ENCODE measurements at places on chromosomes 12 and 14.

- DNase-seq: no peak
Measured at GRCh38 chr12:105204916-105205315, 31.1 kb downstream of the APPL2 start.

DNA sequence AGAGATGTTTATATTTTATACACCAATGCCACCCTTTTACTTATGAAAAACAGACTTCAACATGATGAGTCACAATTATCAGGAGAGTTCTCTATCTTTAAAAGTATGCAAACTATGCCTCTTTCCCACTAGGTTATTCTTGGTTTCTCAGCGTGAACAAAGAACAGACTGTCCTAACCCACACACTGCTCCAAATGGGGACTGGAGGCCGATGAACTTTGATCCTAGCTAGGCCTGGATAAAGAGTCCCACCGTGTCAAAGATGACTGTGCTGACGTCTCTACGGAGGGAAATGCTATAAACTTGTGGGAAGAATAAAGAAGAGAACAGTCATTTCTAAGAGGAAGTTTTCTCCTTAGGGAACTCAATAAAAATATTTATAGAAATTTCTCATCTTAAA, 160.1 kb downstream of the EPS8 start:
- DNase-seq: peak; percentile 96

- DNase-seq: no peak
Measured at GRCh38 chr12:116476227-116476822, 82.9 kb upstream of the MAP1LC3B2 start.

DNA sequence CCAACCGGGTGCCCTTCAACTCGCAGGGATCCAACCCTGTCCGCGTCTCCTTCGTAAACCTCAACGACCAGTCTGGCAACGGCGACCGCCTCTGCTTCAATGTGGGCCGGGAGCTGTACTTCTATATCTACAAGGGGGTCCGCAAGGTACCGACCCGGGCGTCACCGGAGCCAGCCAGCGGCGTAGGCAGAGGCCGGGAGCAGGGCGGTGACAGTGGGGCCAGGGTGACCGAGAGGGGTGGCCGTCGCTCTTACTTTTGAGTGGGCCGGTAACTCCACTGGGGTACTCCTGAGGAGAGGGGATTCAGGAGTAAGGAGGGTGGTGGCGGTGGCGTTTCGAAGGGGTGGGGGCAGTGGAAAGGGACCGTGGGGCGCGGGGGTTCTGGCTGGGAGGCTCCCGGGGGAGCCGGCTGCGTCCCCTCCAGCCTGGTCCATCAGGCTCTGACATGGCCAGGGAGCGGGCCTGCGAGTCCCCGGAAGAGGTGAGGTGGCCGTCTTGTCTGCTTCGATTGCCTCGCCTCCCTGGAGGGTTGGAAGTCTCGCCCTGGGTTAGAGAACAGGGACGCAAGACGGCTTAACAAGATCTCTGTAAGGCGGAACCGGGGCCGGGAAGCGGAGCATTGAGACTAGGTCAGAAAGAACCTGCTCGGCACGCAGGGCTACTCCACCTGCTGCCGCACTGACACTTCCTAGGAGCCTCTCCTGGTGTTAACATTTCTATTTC, 491 bp downstream of the WDR20 start:
- no peak for DNase-seq

DNA sequence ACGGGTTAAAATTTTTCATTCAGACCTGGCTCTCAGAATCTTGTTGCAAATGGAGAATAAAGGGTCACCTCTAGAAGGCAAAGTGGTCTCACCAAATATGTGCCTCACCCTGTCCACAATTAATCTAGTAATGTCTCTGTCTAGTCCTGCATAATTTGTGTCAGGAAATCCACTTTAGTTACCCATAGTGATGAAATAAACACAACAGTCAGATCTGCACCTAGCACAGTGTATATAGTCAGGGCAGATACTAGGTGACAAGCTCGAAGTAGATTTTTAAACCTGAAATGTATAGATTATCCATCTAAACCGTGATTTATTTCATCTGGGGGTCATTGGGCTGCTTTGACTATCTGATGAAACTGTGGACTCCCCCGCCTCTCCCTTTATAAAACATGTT, 15.9 kb upstream of the FLVCR2 start:
- no peak for DNase-seq

DNA sequence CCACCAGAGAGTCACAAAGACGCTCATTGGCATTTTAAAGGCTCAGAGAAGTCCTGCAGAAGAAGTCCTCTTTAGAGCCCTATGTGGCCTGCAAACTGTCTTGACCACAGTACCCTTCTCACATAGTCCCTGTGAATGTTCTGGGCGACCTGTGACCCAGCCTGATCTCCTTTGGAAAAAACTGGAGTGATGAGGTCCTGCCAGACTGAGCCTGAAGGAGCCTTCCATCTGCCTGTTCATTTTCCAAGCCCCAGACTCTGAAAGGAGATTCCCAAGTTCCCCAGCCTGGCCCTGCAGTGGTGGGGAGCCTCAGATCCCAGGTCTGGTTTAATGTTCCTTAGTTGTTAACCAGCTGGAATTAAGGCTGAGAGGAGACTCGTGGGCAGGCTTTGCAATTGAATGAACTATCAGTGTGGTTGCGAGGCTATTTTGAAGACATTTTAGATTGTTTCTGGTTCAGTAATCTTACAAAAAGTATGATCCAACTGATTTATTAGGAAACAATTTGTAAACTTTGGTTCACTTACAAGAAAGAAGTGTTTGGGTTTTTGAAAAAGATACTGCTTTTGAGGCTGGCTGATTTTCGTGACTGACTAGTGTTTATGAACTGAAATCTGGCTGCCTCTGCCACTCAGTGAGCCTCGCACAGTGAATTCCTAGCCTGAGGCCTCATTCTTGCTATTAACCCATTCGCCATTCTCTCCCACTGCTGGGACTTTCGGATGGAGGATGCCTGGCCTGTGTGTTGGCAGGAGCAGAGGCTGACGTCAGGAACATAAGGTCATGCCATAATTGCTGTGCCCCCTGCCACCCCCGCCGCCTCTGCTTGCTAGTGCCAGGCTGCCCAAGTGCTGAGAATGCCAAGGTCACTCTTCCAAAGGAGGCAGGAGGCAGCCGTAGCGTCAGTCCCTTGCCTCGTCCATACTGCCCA, 249.0 kb downstream of the CACNA1C start:
- no peak for DNase-seq

DNA sequence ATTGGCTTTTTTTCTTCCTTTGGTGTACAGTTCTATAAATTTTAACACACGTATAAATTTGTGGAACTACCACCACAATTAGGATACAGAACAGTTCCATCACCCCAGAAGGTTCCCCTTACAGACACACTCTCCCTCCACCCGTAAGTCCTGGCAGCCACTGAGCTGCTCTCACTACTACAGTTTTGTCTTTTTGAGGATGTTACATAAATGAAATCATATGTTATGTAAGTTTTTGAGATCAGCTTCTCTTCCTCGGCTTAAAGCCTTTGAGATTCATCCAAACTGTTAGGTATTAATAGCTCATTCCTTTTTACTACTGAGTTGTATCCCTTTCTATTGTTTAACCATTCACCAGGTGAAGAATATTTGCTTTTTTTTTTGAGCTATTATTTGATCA, 74.3 kb upstream of the SLC24A4 start:
- no peak for DNase-seq

- no peak for DNase-seq
Measured at GRCh38 chr14:101225157-101226152, 321.9 kb upstream of the RTL1 start.

GRCh38 chr12:123971770-123972456, 718 bp downstream of the CCDC92 start:
- DNase-seq: no peak

GRCh38 chr12:24795699-24796347, 153.1 kb downstream of the BCAT1 start:
- DNase-seq: no peak

DNA sequence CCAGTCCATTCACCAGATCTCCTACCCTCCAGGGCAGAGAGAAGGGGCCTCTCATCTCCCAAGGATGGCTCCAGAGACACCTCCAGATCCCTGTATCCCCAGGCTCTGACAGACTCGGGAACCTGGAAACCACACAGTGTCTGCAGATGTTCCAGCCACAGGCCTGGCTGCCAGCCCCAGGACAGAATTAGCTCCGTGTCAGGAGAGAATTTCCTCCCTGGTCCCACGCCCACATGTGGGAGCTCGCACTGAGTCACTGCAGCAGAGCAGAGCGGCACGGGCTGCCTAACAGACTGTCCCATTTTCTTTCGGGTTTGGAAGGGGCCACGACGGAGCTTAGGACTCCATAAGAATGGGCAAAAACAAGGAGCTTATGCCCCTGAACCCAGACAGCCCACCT, 33.6 kb downstream of the CMKLR1 start:
- DNase-seq: peak; percentile 85

DNA sequence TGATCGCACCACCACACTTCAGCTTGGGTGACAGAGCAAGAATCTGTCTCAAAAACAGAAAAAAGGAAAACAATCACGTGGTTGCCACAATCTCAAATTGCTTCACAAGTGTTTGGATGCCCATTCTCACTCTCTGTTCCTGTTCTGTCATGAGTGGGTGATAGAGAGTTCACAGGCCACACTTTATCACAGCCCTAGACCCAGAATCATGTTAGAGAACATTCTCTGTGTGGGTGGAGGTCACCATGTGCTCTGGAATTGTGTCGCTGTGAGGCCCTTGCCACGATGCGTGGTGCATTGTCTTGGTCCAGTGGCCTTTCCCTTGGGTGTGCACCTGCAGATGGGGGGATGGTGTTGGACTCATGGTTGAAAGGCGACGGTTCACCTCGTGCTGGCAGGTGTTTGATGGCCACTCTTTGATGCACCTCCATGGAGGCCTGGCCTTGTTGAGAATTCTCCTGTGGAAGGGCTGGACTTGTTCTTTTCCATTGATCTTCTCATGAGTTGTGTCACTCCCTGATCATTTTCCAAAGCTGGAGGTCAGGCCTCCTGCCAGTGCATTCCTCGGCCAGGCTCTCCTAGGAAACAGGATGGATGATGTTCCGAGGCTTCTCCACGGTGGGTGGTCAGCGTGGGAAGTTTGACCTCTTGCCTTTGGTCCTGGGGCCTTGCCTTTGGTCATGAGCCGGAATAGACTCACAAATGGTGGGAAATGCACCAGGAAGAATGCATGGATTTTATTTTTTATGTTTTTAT, 91.9 kb downstream of the SLC24A4 start:
- DNase-seq: no peak

DNA sequence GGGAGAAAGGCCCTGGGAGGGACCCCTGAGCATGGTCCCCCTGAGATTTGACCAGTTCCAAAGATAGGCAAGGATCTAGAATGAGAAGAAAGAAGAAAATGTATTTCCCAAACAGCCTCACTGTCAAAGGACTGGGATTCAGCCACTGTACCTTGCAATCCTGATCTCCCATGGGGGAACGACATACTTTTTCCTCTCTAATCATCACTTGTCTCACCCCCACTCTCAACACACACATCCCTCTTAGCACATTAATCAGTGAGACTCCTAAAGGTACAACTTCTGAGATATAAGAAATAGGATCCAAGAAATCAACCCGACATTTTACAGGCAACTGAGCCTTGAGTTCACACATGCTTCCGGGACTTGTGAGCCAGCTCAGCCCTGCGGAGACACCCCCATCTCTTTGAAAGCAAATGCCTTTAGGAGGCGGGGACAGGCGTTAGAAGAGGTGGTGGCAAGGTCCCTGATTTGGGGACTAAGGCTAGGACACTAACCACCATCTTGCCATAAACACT, 1.4 kb downstream of the MAP3K9 start:
- no peak for DNase-seq

DNA sequence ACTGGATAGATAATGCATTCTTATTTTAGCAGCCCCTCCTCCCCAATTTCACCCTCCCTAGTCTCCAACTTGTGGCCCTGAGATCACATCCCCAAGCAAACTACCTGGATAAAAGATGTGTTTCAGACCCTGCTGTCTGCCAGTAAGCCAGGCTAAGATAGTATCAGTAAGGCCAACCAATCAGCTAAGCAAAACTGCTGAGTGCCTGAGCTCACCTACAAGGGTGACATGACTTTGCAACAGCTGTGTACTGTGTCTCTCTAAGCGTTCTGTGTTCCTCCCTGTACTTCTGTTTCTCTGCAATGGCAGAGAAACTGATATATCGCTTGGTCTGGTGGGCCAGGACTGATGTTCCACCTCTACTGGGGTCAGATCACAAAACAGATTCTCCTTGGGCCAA, 224.9 kb downstream of the BTG1 start:
- DNase-seq: no peak

DNA sequence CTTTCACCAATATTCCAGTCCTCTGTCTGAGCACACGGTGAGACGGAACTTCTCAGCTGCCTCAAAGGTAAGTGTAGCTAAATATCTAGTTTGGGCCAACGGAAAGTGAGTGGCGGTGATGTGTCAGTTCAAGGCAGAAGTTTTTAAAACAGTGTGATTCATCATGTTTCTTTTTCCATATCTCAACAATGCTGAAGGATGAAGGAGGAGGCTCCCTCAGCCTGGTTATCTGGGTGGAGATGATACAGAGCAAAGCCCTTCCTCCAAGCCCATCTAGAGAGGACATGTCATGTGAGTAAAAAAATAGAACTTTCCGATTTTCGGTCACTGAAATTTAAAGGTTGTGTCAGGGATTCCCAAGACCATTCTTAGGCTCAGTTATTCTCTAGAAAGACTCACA, 13.1 kb upstream of the ANP32D start:
- DNase-seq: no peak

DNA sequence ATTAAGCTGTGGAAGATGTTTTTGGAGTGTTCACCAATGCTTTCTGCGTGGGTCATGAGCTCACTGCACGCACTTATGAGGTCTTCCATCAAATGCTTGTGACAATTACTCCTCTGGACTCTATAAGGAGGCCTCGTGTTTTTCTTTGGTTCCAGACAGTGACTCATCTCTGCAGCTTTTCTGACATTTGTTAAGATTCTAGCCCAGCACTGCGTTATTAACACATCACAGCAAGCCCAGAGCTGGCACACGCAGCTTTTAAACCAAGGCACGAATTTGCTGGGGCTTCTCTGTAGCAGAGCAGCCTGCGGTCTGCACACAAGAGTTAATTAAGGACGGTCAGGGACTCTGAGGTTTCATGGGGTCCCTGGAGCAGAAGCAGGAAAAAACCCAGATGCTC, 16.9 kb downstream of the MEG3 start:
- no peak for DNase-seq

DNA sequence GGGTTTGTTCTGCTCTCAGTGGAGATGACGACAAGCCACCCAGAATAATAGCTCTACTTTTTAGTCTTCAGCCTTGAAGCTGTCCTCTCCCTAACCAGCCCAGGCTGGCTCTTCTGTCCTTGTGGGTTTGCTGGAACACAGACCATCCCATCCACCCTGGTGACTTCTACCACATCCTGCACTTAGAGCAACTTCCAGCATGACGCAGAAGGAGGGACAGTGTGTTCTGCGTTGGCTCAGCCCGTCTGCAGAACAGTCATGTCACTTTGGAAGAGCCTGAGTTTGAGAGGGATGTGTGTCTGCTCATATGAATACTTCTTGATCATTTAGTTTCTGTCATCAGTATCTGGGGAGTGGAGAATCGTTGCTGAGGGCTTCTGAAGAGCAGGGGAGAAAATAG, 198.0 kb downstream of the CACNA1C start:
- no peak for DNase-seq

DNA sequence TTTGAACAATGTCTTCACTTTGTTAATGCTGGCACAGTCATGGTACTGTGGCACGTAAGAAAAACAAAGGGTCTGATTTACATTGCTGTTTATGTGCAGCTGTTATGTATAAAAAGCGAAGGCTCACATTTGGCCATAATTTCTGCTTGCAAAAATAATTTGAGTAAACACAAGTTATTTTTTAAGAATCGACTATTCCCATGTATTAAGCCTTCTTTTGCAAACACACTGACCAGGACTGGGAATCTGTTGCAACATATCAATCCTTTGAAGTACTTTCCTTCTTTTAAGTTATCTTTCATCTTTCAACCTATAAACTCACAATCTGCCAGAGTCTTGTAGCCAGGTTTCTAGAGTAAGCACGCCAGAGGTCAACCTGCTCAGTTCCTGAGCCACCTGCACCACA, 145.4 kb upstream of the BMP4 start:
- no peak for DNase-seq

Data from HS-27A (cell line).